WTC11 (cell line): ENCODE measurements at places on chromosomes 1 and 21. TPM values are rescaled to one million over a fixed set of nuclear protein-coding genes. Genes with fewer than 3 reads are reported as not detected.

GRCh38 chr1:235430991-235431390, 63.8 kb downstream of the TBCE start:
- DNase-seq: no peak

GRCh38 chr1:53580739-53581475, 121.7 kb downstream of the DMRTB1 start:
- no peak for DNase-seq

DNA sequence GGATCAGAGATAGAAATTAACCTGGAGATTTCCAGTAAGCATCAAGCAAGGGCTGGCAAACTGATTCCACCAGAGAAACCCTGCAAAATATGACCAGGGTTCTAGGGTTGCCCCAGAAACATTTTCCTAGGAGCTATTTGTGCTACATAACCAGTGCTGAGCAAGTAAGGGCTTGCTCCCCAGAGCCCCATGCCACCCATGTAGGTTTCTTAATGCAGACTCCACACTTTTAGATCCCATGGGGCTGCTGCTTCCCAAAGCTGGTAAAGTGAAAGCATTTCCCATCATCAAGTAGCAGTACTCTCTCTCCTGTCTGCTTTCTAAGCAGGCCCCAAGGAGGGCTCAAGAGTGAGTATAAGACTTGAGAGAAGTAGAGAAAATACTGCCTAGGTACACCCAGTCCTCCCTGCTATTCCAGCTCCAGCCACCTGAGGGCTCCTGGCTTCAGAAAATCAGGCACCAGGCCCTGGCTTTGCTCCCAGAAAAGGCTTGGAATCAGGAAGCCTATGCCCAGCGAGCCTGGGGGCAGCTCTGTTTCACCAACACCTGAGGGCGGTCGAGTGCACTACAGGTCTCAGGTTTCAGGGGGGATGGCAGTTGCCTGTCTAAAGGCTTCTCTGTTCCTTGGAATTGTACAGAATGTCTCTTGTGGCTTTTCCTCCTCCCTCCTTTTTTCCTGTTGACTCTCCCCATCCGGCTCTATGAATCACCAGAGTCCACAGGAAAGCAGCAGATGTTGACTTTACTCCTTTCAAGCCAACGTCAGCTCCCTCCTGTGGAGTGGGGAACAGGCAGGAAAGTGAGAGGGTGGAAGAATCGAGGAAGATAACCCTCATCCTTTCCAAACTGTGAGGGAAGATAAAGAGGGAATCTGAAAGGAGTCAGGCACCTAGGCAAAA, 6.2 kb upstream of the ANKRD35 start:
- DNase-seq: peak; percentile 98

- no peak for DNase-seq
Observed at GRCh38 chr1:3034162-3034561, 12.9 kb downstream of the ACTRT2 start.

GRCh38 chr21:36103434-36103833, 31.4 kb upstream of the CBR3 start:
- DNase-seq: no peak

- DNase-seq: no peak
Observed at GRCh38 chr1:78651241-78651640, 1.6 kb downstream of the IFI44 start.

C1orf87 gene
- 0.16 to 0.30 TPM (median 0.22 TPM) in 3 replicates for total RNA-seq

CD48 gene
- 0.37 to 0.96 TPM (median 0.66 TPM) in 3 replicates for total RNA-seq

TNFSF18 gene
- not detected in 3 replicates for total RNA-seq

GRCh38 chr1:224623743-224624333, 7.7 kb downstream of the CNIH3 start:
- no peak for DNase-seq

GRCh38 chr1:89682611-89683010, 49.7 kb downstream of the LRRC8C start:
- no peak for DNase-seq

GRCh38 chr1:112707221-112708001, 484 bp upstream of the RHOC start:
- peak; percentile 90 for DNase-seq

CRP gene
- 0.68 to 1.1 TPM (median 0.85 TPM) in 3 replicates for total RNA-seq

GRCh38 chr21:29121759-29122158, 8.7 kb upstream of the MAP3K7CL start:
- no peak for DNase-seq

GRCh38 chr21:38499296-38499695, 1.0 kb upstream of the ERG start:
- DNase-seq: no peak

RASSF5 gene
- total RNA-seq: 1.7 to 2.1 TPM (median 1.7 TPM) in 3 replicates

GRCh38 chr1:212699104-212699624, 476 bp downstream of the BATF3 start:
- DNase-seq: peak; percentile 76

DNA sequence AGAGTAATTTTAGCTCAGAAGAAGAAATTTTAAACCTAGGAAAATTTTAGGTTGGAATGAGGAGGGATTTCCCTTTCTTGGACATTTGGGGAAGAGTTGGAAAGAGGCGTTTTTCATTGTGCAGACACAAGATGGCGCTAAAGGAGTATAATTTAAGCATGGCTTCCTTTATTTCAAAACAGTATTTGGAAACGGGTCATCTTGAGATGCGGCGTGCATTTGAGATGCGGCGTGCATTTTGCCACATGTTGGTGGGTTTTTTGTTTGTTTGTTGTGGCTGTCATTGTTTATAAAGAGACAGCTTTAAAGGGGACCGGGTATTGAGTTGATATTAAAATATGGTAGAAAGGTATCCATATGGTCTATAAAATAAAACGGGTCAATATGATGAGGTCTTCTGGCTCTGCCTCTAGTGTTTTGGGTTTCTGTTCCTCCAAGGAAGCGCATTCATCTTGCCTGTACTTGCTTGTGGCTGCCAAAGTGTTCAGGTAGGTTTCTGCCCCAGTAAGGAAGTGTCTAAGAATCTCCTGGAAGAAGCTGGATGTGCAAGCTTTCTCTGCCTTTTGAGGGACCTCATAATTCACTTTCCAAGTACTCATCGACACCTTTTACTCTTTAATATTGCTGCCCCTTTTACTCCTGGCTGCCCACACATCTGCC, 210.3 kb downstream of the SLC35F3 start:
- DNase-seq: peak; percentile 23

DNA sequence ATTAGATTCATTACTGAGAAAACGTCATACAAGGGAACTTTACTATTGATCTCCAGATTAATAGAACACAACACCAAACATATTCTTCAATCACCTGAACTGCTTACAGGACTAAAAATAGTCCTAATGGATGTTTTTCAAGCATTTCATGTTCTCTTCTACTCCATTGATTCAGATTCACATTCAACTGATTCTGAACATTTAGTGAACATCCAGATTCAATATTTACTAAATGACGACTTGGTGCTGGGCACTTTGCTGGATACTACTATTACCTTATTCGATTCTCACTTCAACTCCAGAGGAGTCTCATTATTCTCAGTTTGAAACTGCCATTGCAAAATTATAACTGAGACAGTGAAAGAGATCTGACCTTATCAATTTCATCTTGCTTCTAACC, 18.8 kb upstream of the SUCO start:
- no peak for DNase-seq

COL16A1 gene
- total RNA-seq: 8.8 to 11.0 TPM (median 9.6 TPM) in 3 replicates

IGSF21 gene
- 28.0 to 30.5 TPM (median 28.5 TPM) in 3 replicates for total RNA-seq

DNA sequence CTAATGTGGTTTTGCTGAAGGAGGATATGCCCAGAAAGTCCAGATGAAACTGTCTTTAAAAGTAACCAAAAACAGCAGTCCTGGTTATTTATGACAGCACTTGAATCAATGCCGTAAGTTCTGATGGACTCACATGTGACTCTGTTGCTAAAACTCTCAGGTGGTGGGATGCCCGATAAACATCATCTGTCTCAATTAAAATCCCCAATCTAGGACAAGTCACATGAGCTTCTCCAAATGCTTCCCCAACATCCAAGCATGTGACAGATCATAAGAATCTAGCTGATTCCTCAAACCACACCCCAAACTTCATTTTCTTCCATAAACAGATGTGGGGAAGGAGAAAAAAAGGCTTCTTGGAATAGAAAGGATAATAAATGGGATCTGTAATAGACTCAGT, 786 bp upstream of the CTSK start:
- no peak for DNase-seq
